ENCODE measurements at places on chromosomes 7 and 10.

GRCh38 chr10:48813291-48813690, 126.3 kb downstream of the LRRC18 start:
- no peak for DNase-seq

DNA sequence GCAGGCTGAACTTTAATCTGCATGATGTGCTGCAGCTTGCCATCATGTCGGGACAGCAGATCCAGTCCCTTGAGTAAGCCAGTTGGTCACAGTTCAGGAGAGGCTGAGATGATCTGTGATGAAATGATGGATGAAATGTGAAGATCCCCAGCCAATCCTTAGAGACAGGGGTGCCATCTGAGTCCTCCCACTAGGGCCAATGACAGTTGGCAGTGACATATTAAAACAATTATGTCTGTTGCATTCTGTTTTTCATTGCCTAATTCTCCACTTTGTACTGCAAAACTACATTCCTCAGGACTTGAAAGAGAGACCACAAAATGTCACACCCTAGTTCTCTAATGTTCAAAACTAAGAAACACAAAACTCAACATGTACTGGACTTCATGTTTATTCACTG, 66.3 kb upstream of the CAV2 start:
- DNase-seq, result no peak

DNA sequence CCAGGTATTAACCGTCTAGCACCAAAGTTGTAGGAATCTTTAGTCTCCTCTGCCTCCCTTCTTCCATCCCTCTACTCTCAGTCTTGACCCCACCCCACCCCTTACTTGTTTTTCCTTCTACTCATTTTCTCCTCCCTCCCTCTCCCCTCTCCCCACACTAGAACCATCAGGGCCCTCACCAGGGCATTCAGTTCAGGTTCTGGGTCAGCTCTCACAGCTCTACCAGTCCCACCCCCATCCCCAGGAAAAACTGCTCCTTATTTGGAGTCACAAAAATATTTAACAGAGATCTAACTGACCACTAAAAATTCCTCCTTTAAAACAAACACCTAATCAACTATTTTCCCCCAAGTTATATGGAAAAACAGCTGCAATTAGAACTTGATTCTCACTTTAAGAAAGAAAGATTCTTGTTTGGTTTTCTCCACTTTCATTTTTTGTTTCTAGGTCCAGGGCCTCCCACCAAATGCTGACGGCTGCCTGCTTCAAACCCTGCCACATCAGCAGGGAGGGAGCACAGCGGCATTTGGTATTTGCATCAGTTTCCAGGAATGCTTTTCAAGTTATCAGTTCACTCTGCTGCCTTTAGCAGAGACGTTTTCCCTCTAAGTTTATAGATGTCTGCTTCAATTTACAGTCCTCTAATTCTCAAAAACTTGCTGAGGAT, 2.8 kb upstream of the COL1A2 start:
- no peak for DNase-seq

- no peak for DNase-seq
Observed at GRCh38 chr10:12563489-12563888, 214.1 kb downstream of the CAMK1D start.

- no peak for DNase-seq
Observed at GRCh38 chr10:13775786-13776775, 189.3 kb downstream of the PRPF18 start.

DNA sequence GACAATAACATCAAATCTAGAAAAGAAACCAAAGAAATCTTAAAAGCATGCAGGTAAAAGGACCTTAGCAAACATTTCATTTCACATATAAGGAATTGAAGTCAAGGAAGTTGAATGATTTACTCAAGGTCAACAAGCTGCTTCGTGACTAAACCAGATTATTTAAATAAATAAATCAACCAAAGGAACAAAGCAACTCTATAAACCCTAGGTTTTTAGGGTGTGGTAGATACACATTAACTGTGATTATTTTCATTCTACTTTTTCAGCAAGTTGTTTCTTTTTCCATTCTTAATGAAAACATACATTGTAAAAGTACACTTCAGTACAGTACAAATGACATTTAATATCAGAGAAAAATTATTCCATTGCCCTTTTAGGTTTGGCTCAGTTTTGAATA, 382.0 kb upstream of the STEAP1 start:
- no peak for DNase-seq

GRCh38 chr7:100946766-100947365, 2.5 kb upstream of the MUC3A start:
- no peak for DNase-seq

All from activated gamma-delta T cell treated with Interleukin-2 at 50 U/mL for 16 hours (primary cell).